HFFc6 (cell line): ENCODE measurements at places on chromosomes 4 and X. TPM values are rescaled to one million over a fixed set of nuclear protein-coding genes. Genes with fewer than 3 reads are reported as not detected.

Gene UGT2B15
- total RNA-seq, result not detected in 3 replicates

Gene CXXC4
- total RNA-seq, result not detected in 2 replicates

Gene RHOXF2B
- not detected in 3 replicates for total RNA-seq

Gene SORCS2
- 0.12 to 0.15 TPM in 2 of 3 replicates, not detected in the other for total RNA-seq

Gene REELD1
- not detected in 2 replicates for total RNA-seq

Gene ARL9
- 0.18 TPM in 2 of 3 replicates, not detected in the other for total RNA-seq

Gene FABP2
- total RNA-seq, result not detected in 3 replicates

Gene CT45A10
- total RNA-seq, result not detected in 2 replicates

Gene ASB12
- total RNA-seq, result not detected in 3 replicates

Gene TGIF2LX
- total RNA-seq, result not detected in 3 replicates

Gene POF1B
- not detected in 2 replicates for total RNA-seq

Gene AP1AR
- 10.9 to 13.4 TPM (median 12.3 TPM) in 3 replicates for total RNA-seq

Gene SLC9B1
- 0.09 to 0.45 TPM (median 0.29 TPM) in 3 replicates for total RNA-seq

Gene SSX3
- not detected in 3 replicates for total RNA-seq

Gene CABS1
- not detected in 3 replicates for total RNA-seq

Gene PPP1R2C
- total RNA-seq, result not detected in 3 replicates

Gene CYP2U1
- total RNA-seq, result 20.1 to 24.3 TPM (median 21.1 TPM) in 3 replicates

Gene CSAG1
- total RNA-seq, result not detected in 3 replicates

Gene GPR34
- total RNA-seq, result not detected in 3 replicates

Gene VSIG4
- total RNA-seq, result not detected in 3 replicates

Gene HSFX4
- total RNA-seq, result not detected in 3 replicates

Gene CT83
- not detected in 3 replicates for total RNA-seq

Gene WDFY3
- 39.1 and 53.8 TPM in 2 replicates for total RNA-seq

Gene GYPE
- 1.6 to 2.3 TPM (median 2.2 TPM) in 3 replicates for total RNA-seq

Gene STK26
- total RNA-seq, result 0.93 to 16.8 TPM (median 2.1 TPM) in 3 replicates

Gene CFAP47
- not detected in 3 replicates for total RNA-seq

Gene ADH1B
- total RNA-seq, result not detected in 3 replicates

Gene EGFL6
- total RNA-seq, result not detected in 3 replicates

Gene MAGEC1
- 0.07 TPM in 1 of 3 replicates, not detected in the others for total RNA-seq

Gene BMX
- not detected in 3 replicates for total RNA-seq

Gene GPRASP3
- total RNA-seq, result 2.3 and 5.7 TPM in 2 replicates

Gene TRIM61
- not detected in 3 replicates for total RNA-seq

Gene SYP
- 0.12 to 0.42 TPM (median 0.24 TPM) in 3 replicates for total RNA-seq

Gene NUP62CL
- total RNA-seq, result not detected in 3 replicates

Gene SMAD1
- 8.4 to 10.1 TPM (median 9.2 TPM) in 3 replicates for total RNA-seq

Gene UGT2B11
- total RNA-seq, result not detected in 3 replicates

Gene CSAG3
- not detected in 3 replicates for total RNA-seq

Gene TKTL2
- total RNA-seq, result not detected in 3 replicates

Gene AFF2
- not detected in 3 replicates for total RNA-seq

Gene TMPRSS11F
- total RNA-seq, result not detected in 3 replicates

Gene DRD5
- not detected in 3 replicates for total RNA-seq

Gene TMEM47
- 77.1 to 113 TPM (median 96.3 TPM) in 3 replicates for total RNA-seq

Gene ARHGEF38
- total RNA-seq, result not detected in 2 replicates

Gene SCML2
- 0.97 to 2.3 TPM (median 1.9 TPM) in 3 replicates for total RNA-seq

Gene PPP3CA
- total RNA-seq, result 42.1 to 59.6 TPM (median 56.4 TPM) in 3 replicates

Gene SMIM43
- 0.39 to 2.0 TPM (median 0.76 TPM) in 3 replicates for total RNA-seq

Gene MND1
- total RNA-seq, result 3.0 to 8.8 TPM (median 8.5 TPM) in 3 replicates

Gene LGI2
- not detected in 3 replicates for total RNA-seq

Gene TEX13B
- total RNA-seq, result not detected in 3 replicates

Gene MUC7
- not detected in 3 replicates for total RNA-seq

Gene SCRG1
- total RNA-seq, result not detected in 3 replicates

Gene SYN1
- 0.09 to 0.31 TPM (median 0.24 TPM) in 3 replicates for total RNA-seq

Gene CHM
- total RNA-seq, result 22.3 to 24.8 TPM (median 23.9 TPM) in 3 replicates

Gene FGD1
- 15.6 to 18.6 TPM (median 16.2 TPM) in 3 replicates for total RNA-seq

Gene ASB5
- 0.09 TPM in 1 of 3 replicates, not detected in the others for total RNA-seq

Gene PHOX2B
- not detected in 3 replicates for total RNA-seq

Gene ZIC3
- not detected in 3 replicates for total RNA-seq
